ENCODE measurements at places on chromosomes 2 and 18.

DNA sequence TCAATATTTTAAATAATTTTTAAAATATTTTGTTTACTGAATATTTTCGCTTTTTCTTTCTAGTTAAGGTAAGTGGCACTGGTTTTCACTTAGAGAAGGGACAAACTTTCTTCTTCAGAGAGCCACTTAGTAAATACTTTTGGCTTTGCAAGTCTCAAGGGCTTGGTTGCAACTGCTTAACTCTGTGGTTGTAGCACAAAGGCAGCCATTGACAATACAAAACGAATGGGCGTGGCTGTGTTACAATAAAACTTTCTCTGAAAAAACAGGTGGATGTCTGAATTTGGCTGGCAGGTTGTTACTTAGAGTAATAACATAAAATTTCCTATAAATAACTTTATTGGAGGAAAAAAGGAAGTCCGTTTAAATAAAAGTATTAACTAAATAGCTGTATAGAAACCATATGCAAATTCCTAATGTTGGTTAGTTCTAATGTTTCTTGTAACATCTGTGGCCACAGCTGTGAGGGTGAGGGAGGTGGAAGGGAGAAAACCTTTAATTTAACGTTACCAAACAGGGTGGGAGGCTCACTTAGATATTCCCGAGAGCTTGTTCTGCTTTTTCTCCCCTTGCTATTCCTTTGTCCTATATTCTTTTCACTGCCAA, 62.4 kb upstream of the TNP1 start:
- DNase-seq, result no peak

DNA sequence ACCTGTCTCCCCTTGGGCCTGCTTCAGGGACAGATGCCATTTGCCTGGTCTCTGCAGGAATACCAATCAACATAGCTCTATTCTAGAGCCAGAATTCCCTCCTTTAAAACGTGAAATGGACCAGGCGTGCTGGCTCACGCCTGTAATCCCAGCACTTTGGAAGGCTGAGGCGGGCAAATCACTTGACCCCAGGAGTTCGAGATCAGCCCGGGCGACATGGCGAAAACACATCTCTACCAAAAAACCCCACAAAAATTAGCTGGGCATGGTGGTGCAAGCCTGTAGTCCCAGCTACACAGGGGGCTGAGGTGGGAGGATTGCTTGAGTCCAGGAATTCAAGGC, 127.0 kb downstream of the PLEKHM3 start:
- no peak for DNase-seq

GRCh38 chr2:56217106-56217505, 33.3 kb downstream of the CCDC85A start:
- DNase-seq, result no peak

DNA sequence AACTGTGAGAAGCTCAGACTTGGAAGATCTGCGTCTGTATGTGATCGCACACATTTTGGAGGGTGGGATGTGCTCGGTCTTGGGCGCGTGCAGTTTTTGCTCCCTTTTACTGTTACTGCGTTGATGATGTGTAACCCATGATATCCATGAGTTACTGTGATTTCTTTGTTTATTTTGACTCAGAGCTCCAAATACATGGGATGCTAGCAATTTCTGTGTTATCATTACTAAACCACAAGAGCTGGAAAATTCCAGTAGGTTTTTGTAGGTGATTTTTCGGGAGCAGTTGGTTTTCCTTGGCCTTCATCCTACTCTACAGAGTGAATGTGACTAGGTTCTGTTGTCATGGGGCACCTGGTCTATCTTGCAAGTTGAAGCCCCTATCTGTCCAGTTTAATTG, 124.2 kb downstream of the AGAP1 start:
- no peak for DNase-seq

GRCh38 chr2:222532315-222532714, 108.0 kb downstream of the SGPP2 start:
- DNase-seq, result no peak

GRCh38 chr18:23683671-23684070, 5.6 kb upstream of the LAMA3 start:
- no peak for DNase-seq

GRCh38 chr18:47118981-47119380, 31.3 kb downstream of the HDHD2 start:
- no peak for DNase-seq
